ENCODE measurements at places on chromosomes 6 and 20.

DNA sequence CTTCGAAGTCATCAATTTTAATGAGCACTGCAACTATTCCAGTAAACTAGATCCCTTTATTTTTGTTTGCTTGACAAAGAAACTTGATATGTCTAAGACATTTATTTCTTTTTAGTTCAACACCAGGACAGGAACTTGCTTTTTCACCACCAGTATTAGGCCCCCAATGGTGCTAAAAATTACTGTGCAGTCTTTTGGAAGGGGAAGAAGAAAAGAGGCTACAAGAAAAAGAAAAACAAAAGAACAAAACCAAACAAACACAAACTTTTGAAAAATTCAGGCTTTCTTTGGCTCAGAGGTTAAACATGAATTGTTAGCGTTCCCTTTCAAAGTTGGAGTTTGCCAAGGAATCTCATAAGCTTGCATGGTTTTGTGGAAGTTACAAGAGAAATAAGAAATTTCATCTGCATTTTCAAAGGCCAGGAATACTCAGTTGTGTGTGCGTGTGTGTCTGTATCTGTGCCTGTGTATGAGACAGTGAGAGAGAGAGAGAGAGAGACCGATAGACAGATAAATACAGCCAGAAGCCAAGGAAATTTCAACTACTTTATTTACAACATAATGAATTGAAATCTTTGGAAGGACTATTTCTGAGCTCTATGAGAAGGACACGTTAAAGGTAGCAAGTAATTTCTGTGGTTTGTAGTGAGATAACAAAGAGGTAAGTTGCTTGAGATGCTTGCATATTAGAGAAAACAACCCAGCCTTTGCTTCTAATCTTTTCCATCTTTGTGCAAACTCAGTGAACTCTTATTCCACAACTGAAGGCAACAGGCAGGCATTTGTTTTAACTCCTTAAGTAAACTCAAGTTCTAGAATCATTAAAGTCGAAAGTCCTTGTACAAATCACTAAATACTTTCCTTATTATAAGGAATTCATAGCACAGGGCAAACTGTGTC, 171.0 kb upstream of the CITED2 start:
- no peak for DNase-seq

DNA sequence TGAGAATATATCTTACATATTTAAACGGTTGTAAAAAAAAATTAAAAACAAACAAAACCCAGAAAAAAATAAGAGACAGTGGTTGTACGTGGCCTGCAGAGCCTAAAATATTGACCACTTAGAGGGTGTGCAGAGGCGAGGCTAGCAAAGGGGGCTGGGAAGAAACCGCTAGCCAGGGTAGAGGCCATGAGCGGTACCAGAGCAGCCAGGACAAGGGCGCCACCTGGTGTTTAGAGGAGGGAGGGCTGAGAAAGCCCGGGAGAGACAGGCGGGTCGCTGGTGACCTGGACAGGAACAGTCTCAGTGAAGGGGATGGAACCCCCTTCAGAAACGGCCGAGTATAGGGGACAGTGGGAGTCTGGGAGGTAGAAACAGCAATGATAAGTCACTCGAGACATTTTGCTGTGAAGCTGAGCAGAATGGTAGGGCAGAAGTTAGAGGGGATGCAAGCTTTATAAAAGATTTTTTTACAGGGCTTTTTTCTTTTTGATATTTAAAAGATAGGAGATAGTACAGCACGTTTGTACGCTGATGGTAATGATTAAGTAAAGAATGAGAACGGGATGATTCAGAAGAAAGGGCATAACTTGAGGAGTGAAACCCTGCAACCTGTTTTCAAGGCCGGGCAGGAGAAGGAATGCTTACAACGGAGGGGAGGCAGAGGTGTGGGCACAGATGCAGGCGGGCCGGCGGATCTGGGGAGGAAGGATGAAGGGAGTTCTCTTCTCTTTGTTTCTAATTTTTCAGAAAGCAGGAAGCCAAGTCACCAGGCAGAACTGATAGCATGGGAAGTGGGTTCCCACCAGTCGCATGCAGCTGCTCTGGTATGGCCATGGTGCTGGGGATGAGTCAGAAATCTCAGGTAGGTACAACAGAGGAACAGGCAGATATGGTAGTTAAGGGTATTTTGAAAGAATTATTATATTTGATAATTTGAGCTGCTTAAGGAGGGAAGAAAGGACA, 76.2 kb downstream of the FAM229B start:
- DNase-seq = no peak

GRCh38 chr6:37990762-37991525, 171.4 kb downstream of the ZFAND3 start:
- DNase-seq = no peak

- no peak for DNase-seq
Observed at GRCh38 chr20:55415567-55416142, 589.7 kb downstream of the CBLN4 start.

- DNase-seq = no peak
Observed at GRCh38 chr20:42155586-42155985, 537.4 kb upstream of the CHD6 start.

DNA sequence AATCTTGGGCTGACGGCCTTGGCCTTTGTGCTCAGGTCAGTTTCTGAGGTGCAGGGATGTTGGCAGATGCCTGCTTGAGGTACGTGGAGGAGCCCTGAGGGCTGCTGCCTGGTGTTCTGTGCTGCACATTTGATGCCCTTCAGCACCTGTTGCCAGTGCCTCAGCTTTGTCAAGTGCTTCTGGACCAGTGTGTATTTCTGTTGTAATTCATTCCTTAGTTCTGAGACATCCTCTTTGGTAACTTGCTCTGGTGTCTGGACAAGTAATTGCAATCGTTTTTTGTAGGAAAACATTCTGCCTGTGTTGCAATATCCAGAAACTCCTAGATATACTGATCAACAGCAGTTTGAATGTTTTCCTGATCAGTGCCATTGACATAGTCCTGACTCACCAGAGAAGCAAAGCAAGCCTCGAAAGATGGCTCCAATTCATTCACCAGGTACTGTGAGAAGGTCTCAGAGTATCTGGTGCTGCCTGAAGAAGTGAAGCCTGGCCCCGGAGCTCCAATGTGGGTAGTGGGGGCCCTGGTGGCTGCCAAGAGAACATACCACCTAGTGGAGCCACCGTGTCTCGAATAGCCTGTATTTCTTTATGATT, 26.7 kb downstream of the ZNF337 start:
- no peak for DNase-seq

- DNase-seq = no peak
Observed at GRCh38 chr20:52383995-52384621, 192.5 kb upstream of the ZFP64 start.

- DNase-seq = no peak
Observed at GRCh38 chr20:13745784-13746183, 38.9 kb downstream of the ESF1 start.

DNA sequence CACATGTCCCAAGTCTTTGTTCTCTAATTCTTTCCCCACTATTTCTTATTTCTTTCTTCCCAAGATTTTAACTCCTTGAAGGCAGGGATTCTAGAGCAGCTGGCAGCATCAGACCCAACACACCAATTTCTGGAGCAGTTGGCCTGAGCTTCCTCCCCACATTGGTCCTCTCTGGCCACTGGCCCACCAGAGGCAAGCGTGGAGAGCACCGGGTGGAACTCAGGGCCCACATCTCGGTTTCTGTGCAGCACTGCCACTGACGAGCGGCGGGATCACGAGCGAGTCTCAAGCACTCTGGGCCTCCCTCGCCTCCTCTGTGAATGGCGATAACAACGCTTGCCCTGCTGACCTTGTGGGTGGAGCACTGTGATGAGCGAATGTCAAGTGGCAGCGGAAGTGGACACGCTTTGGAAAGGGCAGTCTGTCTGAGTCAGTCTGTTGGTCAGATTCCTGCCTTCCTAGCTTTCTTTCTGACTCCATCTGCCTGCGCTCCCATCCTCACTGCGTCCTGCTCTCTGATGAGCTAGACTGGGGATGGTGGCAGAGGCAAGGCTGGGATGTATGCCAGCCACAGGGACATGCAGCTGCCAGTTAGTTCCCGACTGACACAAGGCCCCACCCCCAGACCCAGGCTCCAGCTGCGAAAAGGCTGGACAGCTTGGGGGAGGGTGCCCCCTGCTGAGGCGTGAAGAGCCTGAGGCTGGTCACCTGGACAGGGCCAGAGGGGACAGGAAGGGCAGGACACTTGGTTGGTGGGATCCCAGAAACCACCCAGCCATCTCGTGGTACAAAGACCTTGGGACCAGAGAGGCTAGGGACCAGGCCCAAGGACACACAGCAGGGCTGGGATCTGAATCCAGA, 4.5 kb upstream of the SPDEF start:
- no peak for DNase-seq

DNA sequence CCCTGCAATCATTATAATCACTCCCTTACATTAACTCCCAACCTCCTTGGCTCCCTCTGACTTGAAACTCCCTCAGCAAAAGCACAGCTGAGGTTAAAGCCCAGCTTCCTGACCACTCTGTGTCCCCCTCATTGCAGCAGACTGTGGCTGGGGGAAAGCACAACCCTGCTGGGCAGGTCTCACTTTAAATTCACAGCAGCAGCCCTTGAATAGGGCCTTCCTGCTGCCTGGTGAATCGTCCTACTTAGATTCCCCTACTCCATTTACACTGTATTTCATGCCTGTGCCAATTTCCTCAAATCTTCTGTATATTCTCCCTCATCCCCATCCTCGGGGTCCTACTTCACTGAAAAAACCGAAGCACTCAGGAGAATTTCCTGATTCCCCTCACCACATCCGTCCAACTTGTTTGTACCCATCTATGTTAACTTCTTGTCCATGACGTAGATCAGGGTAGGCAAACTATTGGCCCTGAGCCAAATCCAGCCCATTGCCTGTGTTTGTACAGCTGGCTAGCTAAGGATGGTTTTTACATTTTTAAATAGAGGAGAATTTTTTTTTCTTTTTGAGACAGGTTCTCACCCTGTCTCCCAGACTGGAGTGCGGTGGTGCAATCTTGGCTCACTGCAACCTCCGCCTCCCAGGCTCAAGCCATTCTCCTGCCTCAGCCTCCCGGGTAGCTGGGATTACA, 31.5 kb upstream of the GCM1 start:
- no peak for DNase-seq

DNA sequence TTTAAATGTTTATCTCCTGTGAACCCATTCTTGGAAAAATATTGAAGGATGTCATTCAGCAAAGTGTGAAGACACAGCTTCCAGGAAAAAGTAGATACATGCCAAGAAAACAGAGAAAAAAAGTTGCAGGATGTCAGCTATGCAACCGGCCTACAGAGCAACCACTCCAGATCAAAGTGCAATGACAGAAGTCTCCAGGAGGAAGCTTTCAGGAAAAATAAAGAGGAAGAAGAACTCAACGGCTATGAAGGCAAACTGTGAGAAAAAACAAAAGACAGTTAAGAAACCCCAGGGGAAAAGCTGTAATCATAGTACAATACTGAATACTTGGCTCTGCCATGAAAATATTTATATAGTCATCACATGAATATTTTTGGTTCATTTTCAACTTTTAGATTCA, 30.6 kb downstream of the REPS1 start:
- DNase-seq = peak; percentile 14

GRCh38 chr20:54026295-54027064, 43.9 kb downstream of the BCAS1 start:
- DNase-seq = no peak

- DNase-seq = no peak
Observed at GRCh38 chr6:10725716-10726115, 2.8 kb downstream of the TMEM14C start.

DNA sequence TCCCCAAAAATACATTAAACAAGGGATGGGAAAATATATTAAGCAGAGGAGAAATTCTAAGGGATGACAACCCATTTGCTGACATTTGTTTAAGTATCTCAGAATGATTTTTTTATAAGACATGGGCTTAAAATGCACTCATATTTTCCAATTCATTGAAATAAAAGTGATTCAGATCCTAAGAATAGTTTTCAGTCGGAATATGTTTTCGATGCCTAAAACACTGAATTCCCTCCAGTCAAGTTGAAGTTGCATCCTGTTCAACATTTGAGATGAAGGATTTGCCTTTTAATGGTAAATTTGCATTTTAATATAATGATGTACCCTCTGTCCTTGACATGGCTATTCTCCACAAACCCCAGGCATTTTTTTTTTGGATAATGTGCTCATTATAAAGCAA, 79.3 kb downstream of the PTCHD4 start:
- peak; percentile 23 for DNase-seq

DNA sequence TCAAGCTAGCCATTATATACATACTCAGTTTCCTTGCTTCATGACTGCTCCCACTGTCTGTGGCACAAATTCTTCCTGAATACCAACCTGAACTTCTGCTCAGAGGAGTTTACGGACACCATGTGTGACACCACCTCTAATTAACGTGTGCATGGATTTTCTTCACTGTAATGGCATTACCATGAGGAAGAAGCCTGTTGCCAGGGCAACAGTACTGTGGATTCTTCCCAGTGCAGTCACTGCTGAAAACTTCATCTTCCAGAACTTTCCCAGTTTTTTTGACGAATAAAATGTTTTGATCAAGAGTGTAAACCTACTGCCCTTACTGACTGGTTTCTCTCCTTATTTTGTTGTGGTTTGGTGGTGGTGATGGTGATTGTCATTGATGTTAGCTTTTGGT, 444.3 kb upstream of the NRSN1 start:
- no peak for DNase-seq

- no peak for DNase-seq
Observed at GRCh38 chr6:96304997-96305396, 216.6 kb upstream of the UFL1 start.

DNA sequence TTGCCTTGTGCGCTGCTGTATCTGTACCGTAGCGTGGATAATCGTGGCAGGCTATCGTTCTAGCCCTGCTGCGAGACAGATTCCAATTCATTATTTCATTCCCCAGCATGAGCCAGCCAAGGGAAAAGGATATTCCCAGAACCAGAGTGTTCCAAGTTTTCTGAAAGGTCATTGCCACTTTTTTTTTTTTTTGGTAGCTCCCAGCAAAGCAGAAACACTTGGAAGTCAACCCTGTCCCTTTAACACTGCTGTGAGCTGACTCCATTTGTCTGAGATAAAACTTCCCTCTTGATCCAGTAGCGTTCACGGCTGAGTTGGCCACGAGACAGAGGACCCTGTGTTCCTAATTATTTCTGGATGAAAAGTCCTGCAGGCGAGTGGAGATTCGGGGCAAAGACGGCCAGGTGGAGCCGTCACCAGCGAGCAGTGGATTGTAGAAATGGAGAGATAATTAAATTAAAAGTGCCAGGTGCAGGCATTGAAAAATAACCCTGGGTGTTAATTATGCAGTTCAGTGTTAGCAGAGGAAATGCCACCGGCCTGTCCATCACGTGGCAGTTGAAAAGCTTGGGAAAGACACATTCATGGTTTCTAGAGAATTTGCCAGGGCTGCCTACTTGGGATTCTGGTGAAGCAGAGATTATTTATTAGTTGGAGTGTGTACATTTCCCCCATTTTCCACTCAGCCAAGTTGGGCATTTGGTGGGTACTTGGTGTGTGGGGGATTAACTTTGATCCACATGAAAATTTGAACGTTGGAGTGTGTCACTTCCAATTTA, 164.2 kb downstream of the SLC24A3 start:
- DNase-seq = no peak

GRCh38 chr6:71419217-71420094, 130.8 kb downstream of the OGFRL1 start:
- no peak for DNase-seq
